ENCODE measurements at places on chromosomes 7 and 10. TPM values are rescaled to one million over a fixed set of nuclear protein-coding genes. Genes with fewer than 3 reads are reported as not detected.

DNA sequence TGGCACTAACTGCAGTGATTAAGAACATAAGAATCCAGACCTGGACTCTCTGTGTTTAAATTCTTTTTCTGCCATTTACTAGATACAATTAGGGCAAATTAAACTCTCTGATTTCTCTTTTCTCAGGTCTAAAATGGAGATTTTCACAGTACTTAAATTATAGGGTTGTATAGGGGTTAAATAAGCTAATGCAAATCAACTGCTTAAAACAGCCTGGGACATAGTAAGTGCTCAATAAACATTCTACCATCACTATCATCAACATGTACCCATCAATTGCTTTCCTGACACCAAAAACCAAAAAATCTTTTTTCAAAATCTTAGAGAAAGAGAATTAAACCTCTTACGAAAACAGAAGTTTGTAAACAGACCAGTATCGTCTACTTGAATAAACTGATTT is 4.5 kb downstream of the ZNF800 start:
- H3K36me3 ChIP-seq, result peaks cover 62% of the 10 kb centered on the region
- H3K27me3 ChIP-seq, result no peaks in the 10 kb centered on the region
- peaks cover 46% of the 10 kb centered on the region for H3K4me1 ChIP-seq
- no peak for DNase-seq
- no peak overlapping the region for H3K4me3 ChIP-seq

GRCh38 chr7:125847692-125848091 is 918.1 kb upstream of the POT1 start:
- H3K27ac ChIP-seq, result no peak overlapping the region
- H3K4me3 ChIP-seq, result no peak overlapping the region
- no peaks in the 10 kb centered on the region for H3K36me3 ChIP-seq
- DNase-seq, result no peak

DNA sequence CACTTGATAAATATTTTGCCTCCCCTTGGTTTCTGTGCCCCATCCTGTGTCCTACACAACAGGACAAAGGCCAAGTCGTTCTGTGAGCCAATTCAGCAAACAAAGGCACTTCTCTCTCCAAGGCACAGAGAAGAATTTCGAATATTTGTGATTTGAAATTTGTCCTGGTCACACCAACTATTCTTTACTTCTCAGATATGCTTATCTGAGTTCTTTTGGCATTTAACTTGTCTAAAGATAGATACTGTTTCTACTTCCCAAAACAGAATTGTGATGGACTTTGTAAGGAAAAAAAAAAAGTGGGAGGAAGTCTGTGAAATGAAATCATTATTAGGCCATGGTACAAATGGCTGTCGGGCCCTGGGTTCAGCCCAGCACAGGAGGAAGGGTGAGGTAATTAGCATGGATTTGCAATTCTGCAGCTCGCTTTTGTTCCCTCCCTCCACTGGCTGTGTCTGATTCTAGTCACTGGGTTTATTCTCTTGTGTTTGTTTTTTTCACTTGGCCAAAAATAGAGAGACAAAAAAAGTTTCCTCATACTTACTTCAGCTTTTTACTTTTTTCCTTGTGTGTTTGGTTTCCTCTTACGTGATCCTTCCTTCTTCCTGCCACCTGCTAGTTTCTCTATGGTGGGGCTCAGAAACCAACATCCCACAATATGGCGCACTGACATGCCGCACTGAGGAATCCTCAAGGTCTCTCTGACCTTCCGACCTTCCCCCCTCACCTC is 108.2 kb upstream of the MKLN1 start:
- H3K27ac ChIP-seq, result no peak overlapping the region
- no peaks in the 10 kb centered on the region for H3K27me3 ChIP-seq
- DNase-seq, result no peak
- H3K4me1 ChIP-seq, result peaks cover 20% of the 10 kb centered on the region
- no peaks in the 10 kb centered on the region for H3K36me3 ChIP-seq

DNA sequence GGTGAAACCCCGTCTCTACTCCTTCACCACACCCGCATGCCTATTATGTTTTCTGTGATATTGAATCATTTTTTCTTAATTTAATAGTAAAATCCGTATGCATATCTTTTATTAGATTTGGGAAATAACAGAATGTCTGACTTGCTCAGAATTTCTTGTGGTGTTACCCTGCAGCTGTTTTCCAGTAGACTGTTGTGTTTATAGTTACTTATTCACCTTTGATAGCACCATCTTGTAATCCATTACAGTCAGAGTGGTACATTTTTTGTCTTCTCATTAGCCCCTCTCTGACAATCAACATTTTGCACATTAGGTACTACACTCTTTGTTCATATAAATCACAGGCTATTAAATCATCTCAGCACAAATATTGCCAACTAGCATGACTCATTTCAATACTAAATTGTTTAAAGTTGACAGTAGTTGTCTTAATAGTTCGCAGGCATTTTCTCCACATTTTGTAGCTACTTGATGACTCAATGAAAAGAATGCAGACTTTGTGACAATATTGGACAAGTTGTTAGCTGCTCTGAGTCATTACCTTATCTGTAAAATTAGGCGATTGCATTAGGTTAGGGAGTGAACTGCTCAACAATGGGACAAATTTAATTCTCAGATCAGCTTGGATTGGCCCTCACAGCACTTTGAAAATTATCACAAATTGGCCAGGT is 17.8 kb upstream of the SLC16A12 start:
- no peaks in the 10 kb centered on the region for H3K36me3 ChIP-seq
- no peak overlapping the region for H3K4me3 ChIP-seq
- no peaks in the 10 kb centered on the region for H3K4me1 ChIP-seq
- H3K27ac ChIP-seq, result no peak overlapping the region
- DNase-seq, result no peak

GRCh38 chr7:127233630-127234029 is 19.1 kb downstream of the GRM8 start:
- H3K27ac ChIP-seq, result no peak overlapping the region
- no peak overlapping the region for H3K4me3 ChIP-seq
- H3K27me3 ChIP-seq, result peaks cover 21% of the 10 kb centered on the region
- DNase-seq, result no peak
- H3K4me1 ChIP-seq, result no peaks in the 10 kb centered on the region

MYL10 gene
- total RNA-seq, result not detected

CHAT gene
- 2.2 TPM for total RNA-seq

SEMA3D gene
- total RNA-seq, result 0.11 TPM

- H3K27ac ChIP-seq, result no peak overlapping the region
- no peak overlapping the region for H3K4me3 ChIP-seq
- no peaks in the 10 kb centered on the region for H3K36me3 ChIP-seq
- H3K4me1 ChIP-seq, result no peaks in the 10 kb centered on the region
- H3K27me3 ChIP-seq, result no peaks in the 10 kb centered on the region
Observed at GRCh38 chr10:127848226-127848625, 44.5 kb downstream of the CLRN3 start.

DNA sequence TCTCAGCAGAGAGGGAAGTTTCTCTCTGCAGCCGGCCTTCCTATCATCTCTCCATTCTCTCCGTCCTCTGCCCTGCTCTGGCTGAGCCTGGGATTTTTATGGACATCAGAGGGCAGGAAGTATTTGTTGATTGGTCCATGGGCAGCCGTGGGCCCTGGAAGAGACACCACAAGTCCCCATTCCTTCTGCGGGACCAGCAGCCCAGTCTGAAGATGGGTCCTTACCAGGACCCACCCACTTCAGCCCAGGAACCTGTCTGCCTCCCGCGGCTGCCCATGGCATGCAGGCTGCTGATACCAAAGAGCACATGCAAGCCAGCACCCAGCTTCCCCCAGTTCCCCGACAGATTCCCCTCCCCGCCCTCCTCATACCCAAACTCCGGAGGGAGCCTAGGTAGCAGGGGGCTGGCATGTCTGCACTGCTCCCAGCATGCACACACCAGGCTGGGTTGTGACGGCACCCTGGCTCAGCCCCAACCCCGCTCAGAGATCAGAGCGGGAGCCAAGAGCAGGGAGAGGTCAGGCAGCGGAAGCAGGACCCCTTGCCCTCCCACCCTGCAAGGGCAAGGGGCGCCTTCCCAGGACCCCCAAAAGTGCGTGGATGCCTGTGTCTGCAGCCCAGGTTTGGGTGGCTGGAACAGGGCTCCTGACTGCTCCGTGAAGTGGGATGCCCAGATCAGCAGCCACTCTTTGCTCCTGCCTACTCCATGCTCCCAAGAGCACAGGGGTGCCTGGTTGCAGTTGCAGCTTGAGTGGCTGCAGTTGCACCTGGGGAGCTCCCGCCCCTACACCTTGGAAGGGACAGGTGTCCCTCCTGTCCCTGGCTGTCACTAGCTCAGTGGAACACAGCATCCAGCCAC is 538.6 kb upstream of the POT1 start:
- no peak for DNase-seq
- H3K4me1 ChIP-seq, result no peaks in the 10 kb centered on the region
- H3K36me3 ChIP-seq, result no peaks in the 10 kb centered on the region
- no peak overlapping the region for H3K4me3 ChIP-seq

TFEC gene
- not detected for total RNA-seq

- no peak for DNase-seq
- no peak overlapping the region for H3K4me3 ChIP-seq
- no peaks in the 10 kb centered on the region for H3K27me3 ChIP-seq
- H3K36me3 ChIP-seq, result no peaks in the 10 kb centered on the region
- H3K27ac ChIP-seq, result no peak overlapping the region
Observed at GRCh38 chr7:45655539-45655938, 81.4 kb downstream of the ADCY1 start.

DNA sequence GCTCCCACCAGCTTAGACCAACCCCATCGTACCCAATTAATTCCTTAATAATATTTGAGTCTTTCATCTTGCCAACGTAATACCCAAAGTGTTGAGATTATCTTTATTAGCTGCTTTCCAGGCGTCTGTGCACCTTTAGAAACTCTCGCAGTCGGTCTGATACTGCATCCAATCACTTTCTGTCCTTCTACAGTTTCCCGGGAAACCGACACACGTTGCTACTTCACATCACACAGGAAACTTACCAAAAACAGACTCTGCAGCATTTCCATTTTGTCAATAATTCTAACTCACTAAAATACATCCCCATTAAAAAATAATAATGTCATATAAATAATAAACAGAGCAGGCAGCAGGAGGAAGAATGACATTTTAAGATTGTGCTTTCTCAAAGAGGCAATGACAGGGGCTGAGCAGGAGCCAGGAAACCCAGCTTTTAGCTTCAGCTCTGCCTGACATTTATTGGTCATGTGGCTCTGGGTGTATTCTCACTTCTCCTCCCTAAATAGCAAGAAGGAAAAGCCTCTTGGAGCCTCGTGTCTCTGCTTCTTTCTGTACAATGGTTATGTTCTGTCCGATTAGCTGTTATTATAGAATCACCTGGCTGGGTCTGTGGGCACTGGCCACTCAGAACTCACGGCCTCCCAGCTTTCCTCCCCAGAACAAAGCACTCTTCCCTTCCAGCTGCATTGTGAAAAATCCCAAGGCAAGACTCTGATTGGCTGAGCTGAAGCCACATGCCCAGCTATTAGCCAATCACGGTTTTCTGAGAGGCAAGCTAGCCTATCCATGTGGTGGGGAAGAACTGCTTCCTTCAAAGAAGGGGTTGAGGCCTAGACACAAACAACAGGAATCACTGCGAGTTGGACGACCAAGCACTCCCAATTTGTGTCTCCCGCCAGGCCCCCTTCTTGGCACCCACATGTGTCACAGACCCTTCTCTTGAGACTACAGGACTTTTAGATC is 424.7 kb upstream of the FOXK1 start:
- no peak overlapping the region for H3K27ac ChIP-seq

SLC13A1 gene
- not detected for total RNA-seq

DNA sequence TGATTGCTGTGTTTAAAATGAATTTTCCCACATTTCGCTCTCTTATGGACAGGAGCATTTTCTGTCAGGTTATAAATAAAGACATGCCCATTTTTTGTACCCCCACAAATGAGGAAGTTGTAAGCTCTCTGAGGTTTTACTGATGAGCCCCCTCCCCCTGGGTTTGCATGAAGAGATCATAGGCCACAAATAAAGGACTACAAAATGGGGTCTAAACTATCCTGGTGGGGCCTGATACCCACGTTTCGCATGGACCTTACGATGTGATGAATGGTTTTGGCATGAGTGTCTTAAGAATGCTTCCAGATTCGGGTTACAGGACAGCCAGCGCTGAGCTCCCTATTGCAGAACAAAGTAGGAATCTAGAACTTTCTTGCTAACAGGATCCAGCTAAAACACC is 5.8 kb downstream of the IKZF1 start:
- peaks cover 99% of the 10 kb centered on the region for H3K36me3 ChIP-seq
- H3K4me1 ChIP-seq, result peaks cover 46% of the 10 kb centered on the region
- no peak for DNase-seq
- H3K4me3 ChIP-seq, result peak overlapping the region; percentile 99

AEBP1 gene
- total RNA-seq, result 38.7 TPM

DNA sequence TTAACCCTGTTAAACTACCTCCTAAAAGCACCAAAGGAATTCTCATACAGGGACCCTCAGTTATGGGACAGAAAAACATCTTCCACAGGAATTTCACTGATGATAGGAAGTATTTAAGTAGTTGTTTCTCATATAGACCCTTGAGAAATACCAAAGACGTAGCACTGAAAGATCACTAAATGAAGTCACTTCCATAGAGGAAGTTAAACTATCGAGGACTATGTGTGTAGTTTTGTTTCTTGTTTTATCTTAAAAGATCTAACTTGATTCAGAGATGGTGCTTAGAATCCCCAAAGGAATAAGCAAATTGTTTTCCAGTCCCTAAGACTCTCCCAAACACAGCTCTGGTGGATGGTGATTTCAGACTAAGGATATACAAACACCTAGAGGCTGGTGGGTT is 94.8 kb upstream of the AFAP1L2 start:
- H3K27ac ChIP-seq, result peak overlapping the region; percentile 92
- no peak for DNase-seq
- H3K4me1 ChIP-seq, result peaks cover 69% of the 10 kb centered on the region
- H3K4me3 ChIP-seq, result peak overlapping the region; percentile 53
- H3K27me3 ChIP-seq, result no peaks in the 10 kb centered on the region

SPDYE8 gene
- not detected for total RNA-seq

DNA sequence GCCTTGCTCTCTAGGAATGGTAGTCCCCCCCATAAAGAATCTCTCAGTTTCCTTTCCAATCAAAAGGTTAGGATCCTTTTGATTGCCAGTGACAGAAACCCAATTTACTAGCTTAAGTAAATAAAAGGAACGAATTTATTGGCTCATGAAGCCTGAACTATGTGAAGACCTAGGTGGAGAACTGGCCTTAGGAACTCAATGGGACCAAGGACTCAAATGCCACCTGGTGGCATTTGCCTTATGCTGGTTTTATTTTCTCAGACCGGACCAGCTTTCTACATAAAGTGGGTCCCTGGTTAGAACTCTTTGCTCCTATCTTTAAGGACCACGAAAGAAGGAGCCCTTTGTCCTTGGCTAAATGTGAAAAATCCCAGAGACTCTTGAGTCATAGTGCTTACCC is 25.4 kb downstream of the CFTR start:
- no peaks in the 10 kb centered on the region for H3K4me1 ChIP-seq
- no peak overlapping the region for H3K27ac ChIP-seq
- H3K36me3 ChIP-seq, result no peaks in the 10 kb centered on the region
- no peak overlapping the region for H3K4me3 ChIP-seq
- no peaks in the 10 kb centered on the region for H3K27me3 ChIP-seq
